Gastrocnemius medialis (tissue), 4 donors: ENCODE measurements at places on chromosomes 2 and 18. TPM values are rescaled to one million over a fixed set of nuclear protein-coding genes. Genes with fewer than 3 reads are reported as not detected.

GRCh38 chr18:74857901-74858300, 260.2 kb downstream of the ZNF407 start:
- no peak overlapping the region for H3K4me3 ChIP-seq
- no peak for DNase-seq
- no peak overlapping the region for H3K27ac ChIP-seq
- no peaks in the 10 kb centered on the region for H3K27me3 ChIP-seq
- peaks cover 17% of the 10 kb centered on the region for H3K4me1 ChIP-seq

DNA sequence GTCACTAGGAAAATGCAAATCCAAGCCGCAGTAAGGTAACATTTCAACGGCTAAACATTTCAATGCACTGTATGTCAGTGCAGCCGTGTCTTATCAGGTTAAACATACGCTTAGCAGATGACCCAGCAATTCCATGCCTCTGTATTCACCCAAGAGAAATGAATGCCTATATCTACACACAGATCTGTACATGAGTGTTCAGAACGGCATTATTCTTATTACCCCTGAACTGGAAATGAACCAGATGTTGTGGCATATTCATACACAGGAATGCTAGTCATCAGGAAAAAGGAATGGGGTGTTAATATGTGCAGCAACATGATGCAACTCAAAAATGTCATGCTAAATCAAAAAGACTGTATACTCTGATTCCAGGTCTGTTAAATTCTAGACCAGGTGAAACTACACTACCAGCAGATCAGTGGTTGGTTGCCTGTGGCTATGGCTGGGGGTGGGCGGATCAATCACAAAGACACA, 80.4 kb upstream of the RPL31 start:
- no peak for DNase-seq
- H3K36me3 ChIP-seq: no peaks in the 10 kb centered on the region
- no peaks in the 10 kb centered on the region for H3K27me3 ChIP-seq
- no peaks in the 10 kb centered on the region for H3K4me1 ChIP-seq
- no peak overlapping the region for H3K27ac ChIP-seq

DNA sequence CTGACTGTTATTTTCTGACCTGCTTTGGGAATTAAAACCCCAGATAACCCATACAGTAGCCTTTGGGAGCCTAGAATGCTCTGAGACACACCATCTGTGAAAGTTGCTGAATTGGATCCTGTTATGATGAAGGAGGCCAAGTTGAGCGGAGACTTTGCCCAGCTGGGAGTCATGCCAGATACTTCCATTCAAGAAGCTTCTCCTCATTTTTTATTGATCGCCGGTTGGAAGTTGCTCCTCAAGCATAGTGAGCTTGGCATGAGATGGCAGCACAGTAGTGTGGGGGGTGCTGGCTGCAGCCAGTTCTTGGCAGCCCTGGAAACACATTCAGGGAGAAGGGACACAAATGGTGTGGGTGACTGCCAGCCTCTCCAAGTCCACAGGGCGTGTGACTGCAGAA, 270.7 kb upstream of the NRP2 start:
- peak; percentile 2 for DNase-seq
- no peaks in the 10 kb centered on the region for H3K36me3 ChIP-seq
- no peak overlapping the region for H3K27ac ChIP-seq
- H3K4me3 ChIP-seq: no peak overlapping the region
- H3K4me1 ChIP-seq: no peaks in the 10 kb centered on the region

DNA sequence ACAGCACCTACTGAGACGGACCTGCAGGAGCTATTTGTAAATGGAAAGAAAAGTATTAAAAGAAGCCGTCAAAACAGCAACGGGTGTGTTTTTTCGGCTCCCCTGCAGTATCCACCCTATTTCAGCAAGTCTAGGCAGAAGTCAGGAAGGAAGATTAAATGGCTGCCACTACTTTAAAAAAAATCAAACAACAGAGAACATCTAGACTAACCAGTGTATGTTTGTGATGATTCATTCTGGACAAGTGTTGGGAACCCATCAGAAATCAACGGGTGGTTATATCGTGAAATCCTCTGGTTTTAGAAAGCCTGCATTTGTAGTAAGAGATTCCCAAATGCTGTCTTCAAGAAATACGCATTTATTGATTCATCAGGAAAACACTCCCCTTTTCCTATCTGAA, 9.0 kb downstream of the PMAIP1 start:
- no peak overlapping the region for H3K27ac ChIP-seq
- no peak for DNase-seq
- no peak overlapping the region for H3K4me3 ChIP-seq

DNA sequence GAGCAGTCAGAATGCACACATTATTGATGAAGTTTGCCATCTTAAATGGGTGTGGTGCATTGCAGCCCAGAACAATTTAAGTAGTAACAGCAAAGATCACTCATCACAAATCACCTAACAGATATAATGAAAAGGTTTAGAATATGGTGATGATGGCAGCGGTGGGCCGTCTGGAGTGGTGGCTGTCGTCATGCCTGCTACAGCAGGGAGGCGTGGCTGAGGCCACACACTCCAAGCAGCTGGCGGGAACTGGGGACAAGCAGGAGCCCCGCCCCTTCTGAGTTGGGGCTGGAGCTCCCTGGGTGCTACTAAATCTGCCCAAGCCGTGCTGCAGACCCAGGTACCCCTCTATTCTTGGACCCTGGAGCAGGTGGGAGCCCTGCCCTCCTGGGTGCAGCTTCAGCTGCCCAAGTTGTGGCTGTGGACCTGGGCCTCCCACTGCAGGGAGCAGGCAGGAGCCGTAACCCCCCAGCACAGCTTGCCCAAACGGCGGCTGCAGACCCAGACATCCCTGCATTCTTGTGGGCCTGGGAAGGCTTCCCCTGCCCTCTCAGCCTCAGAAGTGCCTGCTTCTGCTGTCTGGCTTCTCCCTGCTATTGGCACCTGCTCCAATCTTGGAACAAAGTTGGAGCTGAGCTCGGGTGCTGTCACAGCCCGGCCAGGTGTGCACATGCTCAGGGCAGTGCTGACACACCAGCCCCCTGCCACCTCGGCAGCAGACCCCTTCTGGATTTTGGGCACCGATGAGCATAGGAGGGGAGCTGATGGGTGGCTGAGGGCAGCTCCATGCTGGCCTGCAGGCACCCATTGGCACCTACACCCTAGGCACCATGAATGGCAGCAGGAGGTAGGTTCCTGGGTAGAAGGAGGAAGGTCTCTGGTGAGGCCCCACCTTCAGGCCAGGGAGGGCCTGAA, 149.3 kb downstream of the EHBP1 start:
- no peak for DNase-seq
- no peaks in the 10 kb centered on the region for H3K36me3 ChIP-seq
- no peaks in the 10 kb centered on the region for H3K4me1 ChIP-seq
- H3K4me3 ChIP-seq: no peak overlapping the region
- no peaks in the 10 kb centered on the region for H3K27me3 ChIP-seq

DNA sequence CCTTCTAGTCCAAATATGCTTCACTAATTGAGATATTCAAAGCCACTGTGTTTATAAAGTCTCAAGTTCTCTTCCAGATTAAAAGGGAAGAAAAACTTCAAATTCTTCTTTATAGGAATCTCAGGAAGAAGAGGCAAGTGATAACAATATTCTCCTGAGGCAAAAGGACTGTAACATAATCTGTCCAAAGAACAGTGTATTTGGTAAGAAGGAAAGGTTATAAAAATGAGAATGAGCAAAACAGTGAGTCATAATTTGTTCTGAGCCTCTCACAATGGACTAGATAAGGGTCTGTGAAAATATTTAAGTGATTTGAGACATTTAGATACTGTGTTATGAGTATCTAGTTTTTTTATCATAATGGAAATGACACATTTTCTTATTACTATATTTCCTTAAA, 44.3 kb downstream of the SNRPD1 start:
- no peak overlapping the region for H3K4me3 ChIP-seq
- no peaks in the 10 kb centered on the region for H3K4me1 ChIP-seq

- DNase-seq: no peak
- H3K27ac ChIP-seq: no peak overlapping the region
- H3K36me3 ChIP-seq: no peaks in the 10 kb centered on the region
- no peaks in the 10 kb centered on the region for H3K4me1 ChIP-seq
- H3K4me3 ChIP-seq: no peak overlapping the region
Measured at GRCh38 chr2:233820774-233821105, 33.6 kb downstream of the HJURP start.

GRCh38 chr18:23964282-23965238, 50.0 kb upstream of the TTC39C start:
- no peak overlapping the region for H3K27ac ChIP-seq
- DNase-seq: no peak
- H3K4me1 ChIP-seq: no peaks in the 10 kb centered on the region
- no peaks in the 10 kb centered on the region for H3K36me3 ChIP-seq
- H3K27me3 ChIP-seq: no peaks in the 10 kb centered on the region

- no peaks in the 10 kb centered on the region for H3K27me3 ChIP-seq
- H3K36me3 ChIP-seq: peaks cover 58% of the 10 kb centered on the region
- H3K27ac ChIP-seq: no peak overlapping the region
- DNase-seq: no peak
Measured at GRCh38 chr18:58375051-58375450, 253.8 kb downstream of the ALPK2 start.

DNA sequence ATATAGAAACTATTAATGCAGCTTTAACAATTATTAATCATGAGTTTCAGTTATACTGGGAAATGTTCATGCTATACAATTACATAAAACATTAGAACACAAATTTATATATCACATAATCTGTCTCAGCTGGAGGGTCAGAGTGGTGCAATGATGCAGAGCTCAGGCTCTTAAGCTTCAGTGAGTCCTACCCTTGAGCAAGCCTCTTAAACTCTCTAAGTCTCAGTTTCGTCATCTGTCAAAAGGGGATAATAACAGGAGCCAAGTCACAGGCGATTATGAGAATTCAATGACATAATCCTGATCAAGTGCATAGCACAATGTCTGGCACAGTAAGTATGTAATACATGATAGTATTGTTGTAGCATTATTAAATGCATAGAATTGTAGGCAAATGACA, 46.0 kb downstream of the LAMA1 start:
- H3K27me3 ChIP-seq: no peaks in the 10 kb centered on the region
- no peaks in the 10 kb centered on the region for H3K36me3 ChIP-seq
- H3K4me3 ChIP-seq: no peak overlapping the region
- H3K4me1 ChIP-seq: no peaks in the 10 kb centered on the region
- no peak overlapping the region for H3K27ac ChIP-seq

DNA sequence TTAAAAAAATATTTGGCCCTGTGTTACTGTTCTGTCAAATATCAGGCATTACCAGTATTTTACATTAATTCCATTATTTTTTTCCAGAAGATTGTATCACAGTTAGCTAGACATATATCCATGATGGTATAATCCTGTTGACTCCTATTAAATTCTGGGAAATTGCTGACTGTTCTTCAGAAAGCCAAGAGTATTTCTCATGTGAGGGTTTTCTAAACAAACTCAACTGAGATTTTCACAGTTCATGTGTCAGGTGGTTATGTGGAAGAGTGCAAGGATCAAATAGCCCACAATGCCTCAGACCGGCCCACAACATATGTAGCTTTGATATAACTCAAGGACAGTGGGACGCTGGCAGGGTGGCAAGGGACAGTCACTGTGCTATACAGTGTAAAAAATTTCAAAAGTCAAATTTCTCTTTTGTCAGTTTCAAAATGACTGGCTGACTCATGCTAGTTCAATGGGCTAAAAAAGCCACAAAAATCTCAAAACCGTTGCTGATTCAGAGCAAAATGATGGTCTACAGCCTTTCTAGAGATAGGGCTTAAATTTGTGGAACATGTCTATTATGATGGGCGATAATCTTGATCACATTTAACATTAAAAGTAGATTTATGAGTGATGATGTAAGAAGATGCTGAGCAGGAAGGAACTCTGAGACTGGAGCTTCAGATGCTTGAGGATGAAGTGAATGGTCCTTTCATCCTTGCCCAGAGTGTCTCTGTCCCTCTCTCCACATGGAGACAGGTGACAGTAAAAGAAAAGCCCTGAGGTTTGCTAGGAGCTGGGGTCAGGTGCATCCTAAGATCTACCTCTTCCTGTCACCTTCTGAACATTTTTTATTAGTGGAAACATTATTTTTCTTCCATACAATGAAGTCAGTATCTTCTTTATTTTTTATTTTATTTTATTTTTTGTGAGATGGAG, 175.8 kb upstream of the PIEZO2 start:
- H3K4me3 ChIP-seq: no peak overlapping the region
- H3K27ac ChIP-seq: peak overlapping the region; percentile 66
- no peak for DNase-seq
- H3K27me3 ChIP-seq: no peaks in the 10 kb centered on the region
- H3K36me3 ChIP-seq: no peaks in the 10 kb centered on the region

Gene RGPD8
- total RNA-seq: 3.8 TPM

Gene KCNG2
- 0.55 TPM for total RNA-seq

Gene EMILIN2
- total RNA-seq: 1.9 TPM

Gene CABYR
- total RNA-seq: not detected

Gene MROH2A
- total RNA-seq: not detected

Gene CD8B2
- total RNA-seq: not detected

Gene PAX8
- total RNA-seq: 1.9 TPM

Gene ZBTB14
- 9.5 TPM for total RNA-seq

Gene ORC2
- 4.7 TPM for total RNA-seq
